ENCODE measurements at places on chromosomes 13 and 19. TPM values are rescaled to one million over a fixed set of nuclear protein-coding genes. Genes with fewer than 3 reads are reported as not detected.

CGB1 gene
- total RNA-seq, result 0.76 TPM

ZNF266 gene
- total RNA-seq, result 9.4 TPM

PLK5 gene
- not detected for total RNA-seq

CPB2 gene
- total RNA-seq, result 0.15 TPM

FFAR1 gene
- not detected for total RNA-seq

DNASE2 gene
- 36.6 TPM for total RNA-seq

CEACAM4 gene
- total RNA-seq, result not detected

B3GNT3 gene
- 22.2 TPM for total RNA-seq

IL4I1 gene
- 0.71 TPM for total RNA-seq

ZNF85 gene
- 2.5 TPM for total RNA-seq

ZNF714 gene
- total RNA-seq, result 20.0 TPM

ZFP14 gene
- 2.8 TPM for total RNA-seq

CD37 gene
- total RNA-seq, result 0.76 TPM

ZNF835 gene
- total RNA-seq, result not detected

SYCN gene
- total RNA-seq, result not detected

ZNF699 gene
- 7.8 TPM for total RNA-seq

ZNF491 gene
- total RNA-seq, result not detected

FAM216B gene
- not detected for total RNA-seq

JSRP1 gene
- 0.30 TPM for total RNA-seq

APOE gene
- 7.2 TPM for total RNA-seq

LILRB4 gene
- total RNA-seq, result not detected

TYROBP gene
- total RNA-seq, result 0.49 TPM

ZNF682 gene
- not detected for total RNA-seq

SMAD9 gene
- total RNA-seq, result 4.3 TPM

BLOC1S3 gene
- 12.2 TPM for total RNA-seq

PRR19 gene
- total RNA-seq, result 0.93 TPM

SCN1B gene
- total RNA-seq, result 6.6 TPM

KL gene
- not detected for total RNA-seq

SLC25A41 gene
- 0.93 TPM for total RNA-seq

LGALS14 gene
- total RNA-seq, result not detected

GTF3A gene
- 102 TPM for total RNA-seq

CYP4F2 gene
- 1.1 TPM for total RNA-seq

CLDND2 gene
- total RNA-seq, result 1.8 TPM

KLK12 gene
- not detected for total RNA-seq

KLK6 gene
- total RNA-seq, result 40.5 TPM

FCER2 gene
- 0.20 TPM for total RNA-seq

FIZ1 gene
- 15.3 TPM for total RNA-seq

ZNF606 gene
- 0.05 TPM for total RNA-seq

GRK1 gene
- total RNA-seq, result not detected

ZNF358 gene
- 20.7 TPM for total RNA-seq

PNMA8A gene
- not detected for total RNA-seq

C19orf85 gene
- 0.34 TPM for total RNA-seq

CGB8 gene
- 0.34 TPM for total RNA-seq

CEACAM8 gene
- not detected for total RNA-seq

Measured in HCT116 (cell line).